ENCODE measurements at places on chromosomes 5 and 9. TPM values are rescaled to one million over a fixed set of nuclear protein-coding genes. Genes with fewer than 3 reads are reported as not detected.

FREM1 gene
- 20.2 TPM for polyA plus RNA-seq

SOX30 gene
- polyA plus RNA-seq, result 0.26 TPM

PCDHB6 gene
- 2.4 TPM for polyA plus RNA-seq

DNA sequence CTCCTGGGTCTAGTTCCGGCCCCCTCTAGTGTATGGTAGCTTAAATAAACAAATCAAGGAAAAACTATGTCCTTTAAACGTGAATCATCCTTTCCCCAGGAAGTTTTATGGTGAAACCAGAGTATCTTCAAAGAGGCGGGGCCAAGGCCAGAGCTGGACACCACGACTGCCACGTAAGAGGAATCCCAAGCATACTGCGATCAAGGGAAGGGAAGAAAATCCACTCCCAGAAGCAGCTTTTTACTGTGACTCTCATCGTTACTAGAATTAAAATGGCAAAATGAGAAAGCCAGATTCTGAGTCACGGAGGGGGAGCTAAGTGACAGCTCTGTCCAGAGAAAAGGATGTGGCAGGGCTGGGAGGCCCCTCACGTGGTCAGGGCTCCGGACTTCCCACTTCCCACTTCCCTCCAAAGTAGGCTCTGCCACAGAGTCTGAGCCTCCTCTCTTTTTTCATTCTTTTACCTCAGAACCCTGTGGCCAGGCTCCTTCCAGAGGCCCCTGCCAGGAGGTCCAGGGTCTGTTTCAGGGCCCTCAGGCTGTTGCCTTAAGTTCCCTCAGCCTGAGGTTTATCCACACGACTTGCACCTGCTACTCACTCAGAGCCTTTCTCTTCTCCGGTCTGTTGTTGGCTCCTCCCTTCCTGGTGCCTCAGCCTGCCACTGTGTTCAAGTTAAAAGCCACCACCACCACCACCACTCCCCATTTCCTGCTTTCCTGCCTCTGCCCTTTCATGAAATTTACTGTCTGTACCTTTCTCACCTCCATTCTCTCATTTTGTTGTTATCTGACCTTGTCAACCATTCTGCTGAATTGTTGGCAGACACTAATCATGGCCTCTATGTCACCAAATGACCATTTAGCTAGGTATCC lies 1.4 kb upstream of the GLRX start:
- DNase-seq, result peak; percentile 76

DNA sequence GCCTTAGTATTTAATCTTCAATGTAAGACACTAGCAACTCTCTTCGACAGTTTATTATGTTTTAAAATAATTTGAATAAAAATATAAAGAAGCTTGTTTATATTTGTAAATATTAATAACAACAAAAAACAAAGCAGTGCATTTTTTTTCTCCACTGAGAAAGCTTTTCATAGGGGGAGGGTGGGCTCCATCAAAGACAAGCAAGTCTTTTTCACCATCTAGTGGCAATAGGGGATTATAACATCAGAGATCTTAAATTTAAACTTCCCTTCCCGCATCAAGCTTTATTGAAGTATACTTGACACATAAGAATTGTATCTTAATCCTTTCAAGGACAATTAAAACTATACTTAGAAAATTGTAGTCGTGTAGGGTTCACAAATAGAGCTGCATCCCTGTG lies 9.3 kb upstream of the OR13F1 start:
- peak; percentile 14 for DNase-seq

DNA sequence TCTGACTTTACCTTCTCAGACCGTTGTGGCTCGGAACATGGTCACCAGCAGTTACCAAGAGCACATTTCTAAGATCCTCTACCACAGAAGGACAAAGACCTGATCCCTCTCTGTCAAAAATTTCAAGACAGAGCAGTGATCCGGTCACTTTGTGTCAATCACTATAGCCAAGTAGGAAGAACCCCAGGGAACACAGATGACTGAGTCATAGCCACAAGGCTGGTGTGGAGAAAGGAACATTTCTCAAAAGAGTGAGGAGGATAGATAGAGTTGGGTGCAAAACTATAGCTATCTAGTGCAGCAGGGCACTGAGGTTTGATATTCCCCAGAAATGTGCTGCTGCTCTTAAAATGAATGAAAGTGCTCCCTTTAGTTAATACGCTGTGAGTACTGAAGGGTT lies 130.7 kb upstream of the SMIM23 start:
- no peak for DNase-seq

DNA sequence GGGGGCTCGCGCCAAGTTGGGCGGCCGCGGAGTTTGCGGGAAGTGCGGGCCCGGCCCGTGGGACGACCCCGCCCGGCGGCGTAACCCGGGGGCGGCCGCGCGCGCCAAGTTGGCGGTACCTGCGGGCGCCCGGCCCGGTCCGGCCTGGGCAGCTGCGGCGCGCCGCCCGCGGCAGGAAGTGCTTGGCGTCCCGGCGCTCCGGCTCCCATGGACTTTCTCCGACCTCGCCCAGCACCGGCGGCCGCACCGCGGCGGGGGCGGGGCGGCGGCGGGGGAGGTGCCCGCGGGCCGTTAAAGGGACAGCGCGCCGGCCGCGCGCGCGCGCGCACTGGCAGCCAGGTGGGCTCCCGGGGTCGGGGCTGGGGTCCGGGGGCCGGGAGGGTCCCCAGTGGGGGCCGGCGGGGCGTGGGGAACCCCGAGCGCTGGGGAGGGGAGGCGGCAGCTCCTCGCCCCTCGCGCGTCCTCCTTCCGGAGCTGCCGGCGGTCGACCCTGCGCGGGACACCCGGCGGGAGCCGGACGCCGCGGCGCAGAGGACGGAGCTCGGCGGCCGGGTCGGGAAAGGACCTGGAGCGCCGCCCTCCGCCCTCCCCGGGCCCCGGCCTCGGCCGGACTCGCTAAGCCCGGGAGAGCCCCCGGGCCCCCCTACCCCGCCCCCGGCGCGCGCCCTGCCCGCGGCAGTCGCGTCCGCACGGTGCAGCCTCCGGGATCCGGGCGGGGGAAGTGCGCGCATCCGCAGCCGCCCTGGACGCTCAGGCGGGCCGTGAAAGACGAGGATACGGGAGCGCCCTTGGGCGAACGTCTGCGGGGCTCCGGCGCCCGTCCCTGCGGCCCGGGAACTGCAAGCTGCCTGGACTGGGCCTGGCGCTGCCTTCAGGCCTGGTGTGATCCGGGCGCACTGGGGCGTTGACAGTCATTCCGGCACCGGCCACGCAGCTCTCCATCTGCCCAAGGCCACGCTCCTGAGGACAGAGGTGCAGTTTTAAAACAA lies at the start of gene NACC2:
Gene NACC2, minus strand, starts transcription at position 220 of the 989 bp plus-strand sequence. CDS start 44,768 bp downstream, outside the sequence.
- DNase-seq, result no peak

- DNase-seq, result no peak
These were observed 316.2 kb upstream of the HAPLN1 start for GRCh38 chr5:84036842-84037241.

- DNase-seq, result no peak
These were observed 37.8 kb downstream of the CDH10 start for GRCh38 chr5:24606971-24607370.

- DNase-seq, result no peak
These were observed 5.1 kb downstream of the OBP2A start for GRCh38 chr9:135551031-135551430.

- no peak for DNase-seq
These were observed 32.5 kb upstream of the SNAPC3 start for GRCh38 chr9:15390201-15390600.

GRCh38 chr9:35651956-35652828 lies 1.5 kb upstream of the SIT1 start:
- no peak for DNase-seq

DNA sequence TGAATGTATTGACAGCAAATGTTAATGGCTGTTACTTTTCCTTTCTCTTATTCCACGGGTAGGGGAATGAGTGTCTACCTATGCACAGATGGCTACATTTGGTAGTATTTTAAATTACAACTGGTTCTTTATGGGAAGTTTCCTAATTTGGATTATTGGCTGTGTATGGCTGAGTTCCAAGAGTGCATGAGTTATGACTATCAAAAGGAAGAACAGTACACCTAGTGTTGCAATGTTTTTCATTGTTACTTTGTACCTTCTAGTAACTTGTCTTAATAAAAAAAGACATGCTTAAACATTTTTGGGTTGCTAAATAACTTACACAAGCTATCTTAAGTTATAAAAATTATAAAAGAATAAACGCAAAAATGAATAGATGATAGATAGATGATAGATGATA lies 35.8 kb upstream of the MAMDC2 start:
- DNase-seq, result no peak

GRCh38 chr9:69137311-69137710 lies 36.8 kb upstream of the TJP2 start:
- no peak for DNase-seq

DNA sequence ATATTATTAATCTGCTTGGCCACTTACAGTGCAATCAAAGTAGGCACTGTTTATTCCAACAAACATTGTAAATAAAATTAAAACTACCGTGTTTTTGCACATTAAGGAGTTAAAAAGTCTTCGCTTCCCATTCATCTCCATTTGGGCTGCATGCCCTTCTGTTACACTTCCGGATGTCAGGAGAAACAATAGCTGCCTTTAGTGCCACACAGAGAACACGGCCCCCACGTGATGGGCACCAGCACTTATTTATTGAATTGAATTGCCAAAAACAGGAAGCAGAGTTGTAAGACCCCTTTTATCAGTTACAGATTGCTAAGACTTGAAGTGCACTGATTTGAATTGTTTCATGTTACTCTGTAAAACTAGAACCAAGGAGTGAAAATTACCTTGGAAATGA lies 80.4 kb downstream of the LHFPL2 start:
- DNase-seq, result no peak

DNA sequence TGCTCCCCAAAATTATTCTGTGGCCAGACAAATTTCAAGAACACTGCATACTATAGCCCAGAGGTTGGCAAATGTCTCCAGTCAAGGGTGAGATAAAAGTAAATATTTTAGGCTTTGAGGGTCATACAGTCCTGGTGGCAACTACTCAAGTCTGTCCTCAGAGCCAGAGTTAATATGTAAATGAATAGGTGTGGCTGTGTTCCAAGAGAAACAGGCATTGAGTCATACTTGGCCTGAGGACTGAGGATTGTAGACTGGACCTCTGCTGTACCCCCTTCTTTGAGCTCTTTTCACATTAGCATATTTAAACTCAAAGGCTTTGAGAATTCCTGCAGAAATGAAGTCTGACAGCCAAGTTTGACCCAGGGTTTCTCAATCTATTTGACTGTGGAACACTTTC lies 129.2 kb upstream of the PTCH1 start:
- DNase-seq, result no peak

GRCh38 chr9:134146774-134147493 lies 11.1 kb downstream of the WDR5 start:
- DNase-seq, result no peak

- no peak for DNase-seq
These were observed 424.1 kb upstream of the KIF2A start for GRCh38 chr5:61881821-61882487.
